T-helper 9 cell (primary cell): ENCODE measurements at places on chromosomes 7 and 10.
A peak's percentile ranks its signal among the peaks of the same experiment; 100 is the strongest.

DNA sequence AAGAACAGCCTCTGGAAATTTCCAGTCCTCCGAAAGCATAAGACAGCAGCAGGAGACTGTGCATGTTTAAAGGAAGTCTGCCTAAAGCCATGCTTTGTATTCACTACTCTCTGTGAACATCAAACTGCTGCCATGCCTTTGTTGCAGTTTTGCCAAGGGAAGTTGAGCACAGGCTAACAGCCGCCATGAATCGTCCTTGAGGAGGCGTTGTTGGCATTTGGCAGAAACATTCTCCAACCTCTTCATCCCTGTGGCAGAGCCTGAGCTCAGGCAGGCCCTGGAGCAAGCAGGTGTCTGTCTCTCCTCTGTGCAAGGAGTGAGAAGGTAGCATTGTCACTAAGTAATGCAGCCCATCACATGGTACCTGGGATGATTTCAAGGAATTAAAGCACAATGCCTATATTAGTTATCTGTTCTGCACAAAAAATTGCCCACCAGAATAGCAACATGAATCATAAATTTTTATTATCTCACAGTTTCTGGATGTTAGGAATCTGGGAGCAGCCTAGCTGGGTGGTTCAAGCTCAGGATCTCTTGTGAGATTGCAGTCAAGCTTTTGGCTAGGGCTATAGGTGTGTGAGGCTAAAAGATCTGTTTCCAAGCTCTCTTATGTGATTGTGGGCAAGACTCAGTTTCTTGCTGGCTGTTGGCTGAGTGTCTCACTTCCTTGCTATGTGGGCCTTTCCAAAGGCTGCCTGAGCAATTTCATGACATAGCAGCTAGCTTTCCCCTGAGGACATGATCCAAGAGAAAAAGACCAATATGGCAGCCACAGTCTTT is 46.5 kb upstream of the KIAA1217 start:
- no peak for DNase-seq

DNA sequence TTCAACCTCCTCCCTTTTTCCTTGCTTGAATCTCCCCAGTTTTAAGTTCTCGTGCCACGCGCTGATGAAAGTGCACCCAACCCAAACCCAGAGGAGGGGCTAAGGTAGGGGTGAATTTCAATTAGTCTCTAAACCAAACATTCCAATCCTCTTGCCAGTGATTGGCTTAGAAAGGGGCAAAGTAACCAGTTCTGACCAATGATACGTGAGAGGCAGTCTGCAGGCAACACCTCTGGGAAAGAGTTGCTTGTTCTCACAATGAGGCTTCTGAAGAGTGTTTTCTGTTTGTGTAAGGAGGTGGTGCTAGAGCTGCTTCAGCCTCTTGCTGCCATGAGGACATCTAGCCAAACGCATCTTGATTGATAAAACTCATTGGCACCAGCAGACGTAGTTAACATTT is 21.8 kb downstream of the SLC35G1 start:
- DNase-seq = no peak

GRCh38 chr7:121766676-121767075 is 106.3 kb upstream of the PTPRZ1 start:
- DNase-seq = no peak

- DNase-seq = no peak
Measured at GRCh38 chr10:46092524-46093081, 46.5 kb upstream of the MSMB start.

- DNase-seq = no peak
Measured at GRCh38 chr10:12950583-12951128, 50.9 kb downstream of the CCDC3 start.

- no peak for DNase-seq
Measured at GRCh38 chr7:68807666-68808065, 790.6 kb upstream of the AUTS2 start.

DNA sequence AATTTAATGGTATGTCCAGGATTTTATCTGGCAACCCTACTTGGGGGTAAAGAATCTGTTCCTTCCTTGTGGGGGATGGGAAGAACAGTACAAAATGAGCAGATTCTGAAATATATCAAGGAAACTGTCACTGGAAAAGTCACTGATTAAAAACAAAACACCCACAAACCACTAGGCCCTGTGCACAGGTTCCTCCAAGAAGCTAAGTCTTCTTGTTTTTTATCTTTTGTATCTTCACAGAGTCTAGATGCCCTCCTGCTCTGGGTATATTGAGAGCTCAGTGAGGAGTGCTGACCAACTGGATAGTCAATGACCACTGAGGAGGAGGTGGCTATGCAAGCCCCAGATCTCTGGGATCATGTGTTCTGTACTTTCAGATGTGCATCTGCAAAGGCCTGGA is 86.8 kb upstream of the ANKRD1 start:
- no peak for DNase-seq

DNA sequence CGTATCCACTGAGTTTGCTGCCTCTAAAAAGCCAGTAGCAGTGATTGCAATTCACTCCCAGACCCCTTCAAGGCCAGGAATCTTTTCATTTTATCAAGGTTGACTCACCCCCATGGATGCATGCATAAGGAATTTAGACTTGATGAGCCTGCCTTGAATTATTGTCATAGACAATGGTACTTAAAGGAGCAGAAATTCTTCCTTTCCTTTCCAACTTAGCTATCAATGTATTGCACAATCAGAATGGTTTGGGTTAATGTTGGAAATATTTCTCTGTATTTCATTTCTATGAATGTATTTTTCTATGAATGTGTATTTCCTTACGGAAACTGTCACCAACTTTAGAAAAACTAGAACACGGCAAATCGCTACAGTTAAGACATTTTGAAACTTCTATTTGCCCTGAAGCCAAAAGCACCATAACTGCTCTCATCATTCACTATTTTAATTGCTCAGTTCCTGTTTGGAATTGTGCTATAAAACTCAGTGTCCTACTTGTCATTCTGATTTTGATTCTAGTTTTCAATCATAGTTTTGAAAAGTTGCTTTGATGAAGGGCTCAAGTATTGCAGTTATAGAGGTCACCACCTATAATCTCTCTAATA is 355.7 kb upstream of the AKR1E2 start:
- DNase-seq = no peak

DNA sequence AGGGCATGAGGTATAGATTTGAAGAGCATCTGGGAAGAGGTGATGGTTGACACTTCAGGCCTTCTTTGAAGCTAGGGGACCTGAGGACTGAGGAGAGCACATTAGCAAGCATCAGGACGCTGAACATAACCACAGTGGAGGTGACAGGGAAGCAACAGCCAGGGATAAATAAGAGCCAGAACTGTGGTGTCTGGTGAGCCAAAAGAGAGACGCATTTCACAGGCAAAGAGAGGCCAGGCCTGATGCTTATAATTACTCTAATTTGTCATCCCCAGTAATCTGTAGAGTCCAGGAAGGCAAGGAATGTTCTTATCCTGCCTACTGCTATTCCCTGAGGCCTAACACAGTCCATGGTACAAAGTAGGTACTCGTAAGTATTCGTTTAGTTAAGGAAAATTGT is 10.4 kb upstream of the FAS start:
- DNase-seq = no peak

DNA sequence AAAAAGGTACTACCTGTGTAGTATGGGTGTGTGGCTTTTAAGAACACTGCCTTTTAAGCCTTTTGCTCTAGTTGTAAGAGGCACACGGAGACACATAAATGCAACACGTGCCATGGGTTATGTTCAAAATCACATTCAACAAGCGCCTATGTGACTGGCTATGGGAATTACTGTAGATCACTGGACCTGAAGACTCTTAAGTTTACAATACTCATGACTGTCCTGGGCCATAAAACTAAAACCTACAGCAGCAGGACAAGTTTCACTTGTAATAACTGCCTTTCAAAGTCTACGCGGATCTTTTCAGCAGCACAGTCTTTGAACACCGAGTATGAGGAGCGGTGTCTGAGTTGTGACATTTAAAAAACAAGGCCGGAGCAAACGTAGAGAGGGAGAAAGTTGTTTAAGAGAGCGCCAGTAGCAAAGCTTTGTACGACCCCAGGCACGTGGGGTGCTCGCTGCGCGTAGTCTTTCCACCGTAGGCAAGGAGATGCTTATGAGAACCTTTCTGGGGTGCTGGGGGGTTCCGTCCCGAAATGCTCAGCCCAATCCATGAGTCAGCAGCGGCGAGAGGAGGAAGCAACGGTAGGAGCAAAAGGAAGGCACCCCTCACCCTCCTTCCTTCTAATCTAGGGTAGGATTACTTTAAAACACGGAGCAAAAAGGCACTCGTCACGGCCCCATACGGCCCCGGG is 662 bp downstream of the DNAJC2 start:
- DNase-seq = peak; percentile 18

DNA sequence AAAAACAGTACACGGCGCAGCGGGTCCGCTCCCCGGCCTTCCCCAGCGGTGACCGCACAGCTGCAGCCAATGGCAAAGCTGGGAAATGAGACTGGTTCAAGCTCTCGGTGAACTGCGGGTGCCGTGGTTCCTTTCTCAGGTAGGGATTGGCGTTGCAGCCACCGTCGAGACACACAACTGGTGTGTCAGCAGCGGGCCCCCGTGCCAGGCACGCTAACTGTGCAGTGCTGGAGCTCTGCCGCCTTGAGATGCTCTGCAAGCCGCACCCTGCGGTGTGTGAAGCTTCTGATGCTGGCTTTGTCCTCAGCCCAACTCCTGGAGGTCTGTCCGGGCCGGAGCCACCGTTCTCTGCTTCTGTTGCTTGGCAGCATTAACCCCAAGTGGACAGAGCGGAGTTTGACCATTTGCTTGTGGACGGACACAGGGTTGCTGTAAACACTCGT is 20.6 kb upstream of the NKX6-2 start:
- no peak for DNase-seq

GRCh38 chr7:125430013-125430412 is 500.4 kb upstream of the POT1 start:
- DNase-seq = no peak

DNA sequence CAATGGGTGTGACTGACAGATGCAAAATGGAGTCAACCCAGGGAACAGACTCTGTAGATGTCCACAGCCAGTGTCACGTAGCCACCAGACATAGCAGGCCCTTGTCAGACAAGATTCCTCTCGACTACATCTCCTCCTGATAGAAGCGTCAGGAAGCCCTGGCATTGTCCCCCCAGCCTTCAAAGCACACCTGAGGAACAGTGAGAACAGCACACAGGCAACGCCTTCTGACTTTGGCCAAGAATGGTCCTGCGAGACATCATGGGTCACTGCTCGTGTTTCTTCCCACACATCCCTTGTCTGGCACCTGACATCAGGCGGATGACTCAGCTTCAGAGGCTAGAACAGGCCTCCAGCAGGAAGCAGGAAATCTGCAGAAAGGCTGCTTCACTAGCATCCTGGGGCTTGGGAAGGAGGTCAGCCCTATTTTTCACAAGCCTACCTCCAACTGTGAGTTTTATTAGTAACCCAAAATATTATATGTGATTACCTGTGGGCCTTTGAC is 52.8 kb upstream of the GPR26 start:
- no peak for DNase-seq

DNA sequence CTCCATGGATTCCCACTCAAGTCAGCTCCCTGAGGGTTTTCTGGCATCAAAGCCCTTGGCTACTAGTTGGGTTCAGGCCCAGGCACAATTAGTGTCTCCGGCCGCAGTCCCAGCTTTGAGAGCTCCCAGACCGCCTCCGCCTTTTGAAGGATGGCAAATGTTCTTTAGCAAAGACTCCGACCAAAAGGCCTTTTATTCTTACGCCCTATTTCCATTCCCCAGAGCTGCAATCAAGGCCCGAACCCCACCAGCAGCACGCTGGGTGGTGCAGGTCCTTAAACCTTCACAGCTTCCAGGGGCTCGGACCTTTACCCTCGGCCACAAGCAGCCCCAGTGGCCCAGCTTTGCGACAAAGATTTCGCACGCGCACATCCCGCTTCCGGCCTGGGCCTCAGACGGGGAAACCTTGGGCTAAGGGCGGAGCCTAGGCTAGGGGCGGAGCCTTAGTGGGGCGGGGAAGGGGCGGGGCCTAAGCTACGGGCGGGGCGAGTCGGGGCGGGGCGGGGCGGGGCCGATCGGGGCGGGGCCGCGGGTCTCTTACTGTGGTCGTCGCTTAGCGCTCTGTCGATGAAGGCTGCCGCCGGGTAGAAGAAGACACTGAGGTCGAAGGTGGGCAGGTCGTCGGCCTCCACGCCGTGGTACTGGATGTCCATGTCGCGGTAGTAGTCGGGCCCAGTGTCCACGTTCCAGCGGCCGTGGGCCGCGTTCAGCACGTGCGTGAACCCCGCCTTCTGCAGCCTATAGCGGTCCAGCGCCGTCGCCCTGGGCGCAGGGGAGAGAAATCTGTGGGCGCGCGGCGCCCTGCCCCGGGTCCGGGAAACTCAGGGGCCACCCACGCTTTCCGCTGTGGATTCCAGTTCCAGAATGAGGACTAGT is 68.0 kb upstream of the SAMD8 start:
- peak; percentile 49 for DNase-seq

DNA sequence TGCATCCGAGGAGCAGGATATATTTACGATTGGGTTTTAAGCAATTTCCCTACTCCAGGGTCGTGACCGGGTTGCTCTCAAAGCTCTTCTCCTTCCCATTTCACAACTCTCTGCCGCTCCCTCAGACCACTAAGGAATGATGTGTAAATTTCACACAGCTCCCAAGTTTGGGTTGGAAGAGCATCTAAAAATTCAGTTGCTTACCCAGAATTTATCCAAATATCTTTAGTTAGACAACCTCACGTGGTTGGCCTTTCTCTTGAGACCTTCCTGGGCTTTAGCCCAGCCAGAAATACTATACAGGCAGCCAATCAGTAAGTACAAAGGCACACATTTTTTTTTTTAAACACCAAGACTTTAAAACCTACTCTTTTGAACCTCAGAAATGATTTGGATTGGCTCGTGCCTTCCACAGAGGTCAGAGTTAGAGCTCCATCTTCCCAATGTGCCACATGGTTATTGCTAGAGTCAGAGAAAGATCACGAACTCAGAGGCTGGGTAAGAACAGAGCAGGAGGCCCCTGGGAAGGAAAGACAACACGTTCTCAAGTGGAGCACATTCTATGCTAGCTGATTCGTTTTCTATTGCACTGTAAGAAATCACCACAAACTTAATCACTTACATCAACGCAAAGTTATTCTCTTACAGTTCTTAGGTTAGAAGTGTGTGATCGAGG is 335.4 kb upstream of the MGMT start:
- no peak for DNase-seq

- DNase-seq = no peak
Measured at GRCh38 chr7:130488392-130489139, 3.3 kb upstream of the MEST start.

DNA sequence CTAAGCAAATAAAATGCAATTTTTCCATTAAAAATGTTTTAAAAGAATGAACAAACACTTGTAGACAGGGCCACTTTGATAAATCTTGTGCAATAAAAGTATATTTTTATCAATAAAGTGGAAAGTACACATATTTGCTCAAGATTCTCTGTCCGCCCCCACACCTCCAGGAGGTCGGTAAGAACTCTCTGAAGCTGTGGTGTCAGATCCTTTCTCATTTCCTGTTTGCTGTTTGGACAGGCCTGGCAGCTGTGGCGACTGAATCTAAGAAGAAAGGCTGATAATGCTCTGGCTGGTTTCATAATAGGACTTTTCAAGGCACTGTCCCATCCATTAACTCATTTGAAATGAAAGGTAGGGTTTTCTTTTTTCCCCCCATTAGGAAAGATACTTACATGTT is 15.3 kb upstream of the ASB4 start:
- no peak for DNase-seq

GRCh38 chr7:85004402-85004801 is 182.5 kb downstream of the SEMA3D start:
- DNase-seq = no peak

- DNase-seq = no peak
Measured at GRCh38 chr10:14186245-14186644, 144.5 kb downstream of the FRMD4A start.
